Cardiac muscle cell (in vitro differentiated cells and primary cell): ENCODE measurements at places on chromosomes 6 and 20. TPM values are rescaled to one million over a fixed set of nuclear protein-coding genes. Genes with fewer than 3 reads are reported as not detected.
A peak's percentile ranks its signal among the peaks of the same experiment; 100 is the strongest.

The LTV1 gene
- total RNA-seq, result 10.0 and 11.0 TPM in 2 replicates

The BACH2 gene
- 3.2 and 5.6 TPM in 2 replicates for total RNA-seq

- H3K4me3 ChIP-seq, result no peak overlapping the region
- H3K27me3 ChIP-seq, result no peaks in the 10 kb centered on the region
- no peak overlapping the region for H3K27ac ChIP-seq
- H3K4me1 ChIP-seq, result no peaks in the 10 kb centered on the region
- DNase-seq, result no peak
- H3K36me3 ChIP-seq, result no peaks in the 10 kb centered on the region
These were observed 21.9 kb upstream of the SLC17A4 start for GRCh38 chr6:25732468-25733198.

GRCh38 chr6:21505574-21505990, 88.0 kb upstream of the SOX4 start:
- no peaks in the 10 kb centered on the region for H3K4me1 ChIP-seq
- no peaks in the 10 kb centered on the region for H3K36me3 ChIP-seq
- no peaks in the 10 kb centered on the region for H3K27me3 ChIP-seq

GRCh38 chr6:11043378-11043960, 636 bp downstream of the ELOVL2 start:
- H3K36me3 ChIP-seq, result no peaks in the 10 kb centered on the region
- peaks cover 95% of the 10 kb centered on the region for H3K27me3 ChIP-seq
- H3K4me3 ChIP-seq, result peak overlapping the region; percentile 71
- no peaks in the 10 kb centered on the region for H3K4me1 ChIP-seq
- H3K27ac ChIP-seq, result no peak overlapping the region

The RGS19 gene
- 12.3 and 14.1 TPM in 2 replicates for total RNA-seq

- H3K4me3 ChIP-seq, result peak overlapping the region; percentile 40
- peak overlapping the region; percentile 74 for H3K27ac ChIP-seq
These were observed 6.0 kb upstream of the ARMC12 start for GRCh38 chr6:35730745-35731413.

DNA sequence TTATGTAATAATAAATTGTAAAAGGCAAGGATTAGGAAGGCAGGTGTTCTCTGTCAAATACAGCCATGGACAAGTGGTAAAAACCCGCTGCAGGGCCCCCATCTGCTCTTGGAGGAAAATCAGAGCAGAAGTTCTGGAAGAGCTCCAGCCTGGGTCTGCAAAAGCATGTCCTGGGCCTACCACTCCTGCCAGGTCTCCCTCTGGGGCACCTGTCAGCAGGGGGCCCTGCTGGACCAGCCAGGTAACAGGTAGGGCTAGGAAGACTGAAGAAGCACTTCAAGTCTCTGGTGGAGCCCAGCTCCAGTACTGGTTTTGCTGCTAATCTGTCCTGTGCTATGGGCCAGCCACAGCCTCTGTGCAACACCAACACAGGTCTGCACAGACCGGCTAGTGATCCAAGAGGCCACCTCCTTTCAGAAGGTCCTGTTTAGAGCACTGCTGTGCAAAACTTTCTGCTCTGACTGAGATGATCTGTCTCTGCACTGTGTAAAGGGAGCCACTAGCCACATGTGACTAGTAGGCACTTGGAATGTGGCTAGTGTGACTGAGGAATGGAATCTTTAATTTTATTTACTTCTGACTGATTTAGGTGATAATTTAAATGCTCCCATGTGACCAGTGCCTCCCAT, 30.2 kb downstream of the RRBP1 start:
- no peaks in the 10 kb centered on the region for H3K36me3 ChIP-seq
- H3K27ac ChIP-seq, result no peak overlapping the region
- DNase-seq, result no peak
- no peak overlapping the region for H3K4me3 ChIP-seq

GRCh38 chr6:35413911-35414310, 38.2 kb upstream of the FANCE start:
- peaks cover 7% of the 10 kb centered on the region for H3K36me3 ChIP-seq
- DNase-seq, result no peak
- H3K27me3 ChIP-seq, result no peaks in the 10 kb centered on the region

The CCDC170 gene
- 0.03 and 0.14 TPM in 2 replicates for total RNA-seq

The TSHZ2 gene
- 17.3 and 32.0 TPM in 2 replicates for total RNA-seq

GRCh38 chr20:10682939-10683338, 9.1 kb upstream of the JAG1 start:
- no peak overlapping the region for H3K4me3 ChIP-seq
- no peak overlapping the region for H3K27ac ChIP-seq
- no peaks in the 10 kb centered on the region for H3K27me3 ChIP-seq
- no peaks in the 10 kb centered on the region for H3K4me1 ChIP-seq
- no peaks in the 10 kb centered on the region for H3K36me3 ChIP-seq

The C20orf144 gene
- total RNA-seq, result 0.21 TPM in 1 of 2 replicates, not detected in the other

DNA sequence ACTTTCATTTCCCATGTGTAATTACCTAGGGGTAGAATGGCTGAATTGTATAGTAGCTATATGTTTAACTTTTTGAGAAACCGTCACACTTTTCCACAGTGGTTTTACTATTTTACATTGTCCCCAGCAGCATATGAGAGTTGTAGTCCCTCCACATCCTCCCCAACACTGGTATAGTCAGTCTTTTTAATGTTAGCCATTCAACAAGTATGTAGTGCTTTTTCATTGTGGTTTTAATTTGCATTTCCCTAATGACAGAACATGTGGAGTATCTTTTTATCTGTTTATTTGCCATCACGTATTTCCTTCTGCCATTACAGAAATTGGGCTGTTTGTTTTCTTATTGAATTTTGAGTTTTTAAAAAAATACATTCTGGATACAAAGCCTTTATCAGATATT, 148.4 kb downstream of the CARMIL1 start:
- H3K27ac ChIP-seq, result no peak overlapping the region
- no peaks in the 10 kb centered on the region for H3K27me3 ChIP-seq
- no peaks in the 10 kb centered on the region for H3K36me3 ChIP-seq
- H3K4me3 ChIP-seq, result no peak overlapping the region

The NMBR gene
- 0.15 TPM in 1 of 2 replicates, not detected in the other for total RNA-seq

The TBC1D32 gene
- total RNA-seq, result 5.4 and 6.9 TPM in 2 replicates

The ADGRF5 gene
- 0.12 TPM in 1 of 2 replicates, not detected in the other for total RNA-seq

The IP6K3 gene
- 3.9 and 5.0 TPM in 2 replicates for total RNA-seq

The TMX4 gene
- 33.9 and 42.2 TPM in 2 replicates for total RNA-seq

GRCh38 chr6:120648713-120649112, 685.6 kb downstream of the TBC1D32 start:
- no peaks in the 10 kb centered on the region for H3K4me1 ChIP-seq
- H3K27ac ChIP-seq, result no peak overlapping the region
- no peaks in the 10 kb centered on the region for H3K36me3 ChIP-seq
- no peaks in the 10 kb centered on the region for H3K27me3 ChIP-seq
- H3K4me3 ChIP-seq, result no peak overlapping the region

DNA sequence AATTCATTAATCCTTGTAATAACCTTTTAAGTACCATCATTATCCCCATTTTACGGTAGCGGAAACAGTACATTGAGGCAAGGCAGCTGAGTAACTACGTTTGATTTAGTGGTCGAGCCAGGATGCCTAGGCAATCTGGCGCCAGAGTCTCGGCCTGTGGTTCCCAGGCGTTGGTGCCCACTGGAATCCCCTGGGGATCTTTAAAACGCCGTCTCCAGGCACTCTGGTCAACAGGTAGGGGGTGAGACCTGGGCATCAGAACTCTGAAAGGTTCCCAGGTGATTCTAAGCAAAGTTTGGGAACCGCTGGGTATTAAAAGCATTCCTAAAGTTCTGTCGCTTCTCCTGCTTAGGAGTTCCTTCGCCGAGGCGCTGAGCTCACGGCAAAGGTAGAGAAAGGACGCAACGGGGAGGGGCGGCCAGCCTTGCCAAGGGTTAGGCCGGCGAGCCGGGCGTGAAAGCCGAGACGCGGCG, 939 bp downstream of the DTNBP1 start:
- peaks cover 15% of the 10 kb centered on the region for H3K27me3 ChIP-seq
- no peaks in the 10 kb centered on the region for H3K36me3 ChIP-seq
- no peak overlapping the region for H3K27ac ChIP-seq
- no peak for DNase-seq
- peak overlapping the region; percentile 75 for H3K4me3 ChIP-seq

GRCh38 chr6:39870950-39871349, 63.3 kb downstream of the MOCS1 start:
- H3K27me3 ChIP-seq, result no peaks in the 10 kb centered on the region
- no peak overlapping the region for H3K27ac ChIP-seq
- H3K4me3 ChIP-seq, result no peak overlapping the region
- H3K4me1 ChIP-seq, result no peaks in the 10 kb centered on the region
- H3K36me3 ChIP-seq, result no peaks in the 10 kb centered on the region
- DNase-seq, result no peak

GRCh38 chr20:25269833-25270170, 21.9 kb downstream of the PYGB start:
- H3K36me3 ChIP-seq, result peaks cover 30% of the 10 kb centered on the region
- no peaks in the 10 kb centered on the region for H3K4me1 ChIP-seq
- H3K27ac ChIP-seq, result no peak overlapping the region
- DNase-seq, result no peak
- H3K27me3 ChIP-seq, result no peaks in the 10 kb centered on the region
- H3K4me3 ChIP-seq, result no peak overlapping the region

GRCh38 chr20:1336699-1337367, 7.9 kb upstream of the SDCBP2 start:
- H3K36me3 ChIP-seq, result peaks cover 4% of the 10 kb centered on the region
- peaks cover 5% of the 10 kb centered on the region for H3K4me1 ChIP-seq
- no peak for DNase-seq
- no peaks in the 10 kb centered on the region for H3K27me3 ChIP-seq
- no peak overlapping the region for H3K4me3 ChIP-seq
- no peak overlapping the region for H3K27ac ChIP-seq

DNA sequence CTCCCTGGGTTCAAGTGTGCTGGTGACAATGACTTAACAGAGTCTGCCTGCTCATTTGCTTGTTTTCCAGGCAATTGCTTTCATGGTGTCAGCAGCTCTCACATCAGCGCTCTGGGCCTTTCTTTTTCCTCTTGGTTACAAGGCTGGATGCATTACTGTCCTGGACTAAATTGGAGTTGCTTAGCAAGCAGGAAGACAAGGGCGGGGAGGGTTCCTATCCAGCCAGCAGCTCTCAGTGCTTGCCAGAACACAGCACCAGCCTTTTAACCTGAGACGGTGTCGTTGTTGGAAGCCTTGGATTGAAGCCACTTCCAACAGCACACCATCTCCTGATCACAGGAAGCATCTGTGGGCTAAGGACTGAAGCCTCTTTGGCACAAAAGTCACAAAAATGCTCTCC, 606.9 kb downstream of the CDH26 start:
- no peak for DNase-seq

The RXRB gene
- 38.1 and 46.7 TPM in 2 replicates for total RNA-seq

DNA sequence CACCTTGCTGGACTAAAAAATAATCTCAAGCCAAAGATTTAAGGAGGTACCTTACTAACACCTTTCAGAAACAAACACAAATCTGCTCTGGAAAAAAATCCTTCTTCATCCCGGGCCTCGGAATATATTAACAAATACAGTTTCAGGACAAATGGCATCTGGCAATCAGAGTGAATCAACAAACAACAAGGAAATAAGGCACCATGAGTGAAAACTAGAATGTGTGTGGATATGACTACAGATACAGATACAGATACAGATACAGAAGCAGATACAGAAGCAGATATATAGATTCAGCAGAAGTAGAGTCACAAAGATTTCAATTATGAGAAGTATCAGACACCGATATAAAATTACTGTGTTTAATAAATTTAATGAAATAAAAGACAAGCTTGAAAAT, 178.4 kb downstream of the QKI start:
- no peak overlapping the region for H3K4me3 ChIP-seq
- no peaks in the 10 kb centered on the region for H3K36me3 ChIP-seq
- no peak for DNase-seq
- H3K4me1 ChIP-seq, result no peaks in the 10 kb centered on the region

The PBOV1 gene
- total RNA-seq, result not detected in 2 replicates

- H3K27ac ChIP-seq, result no peak overlapping the region
- no peak overlapping the region for H3K4me3 ChIP-seq
- H3K27me3 ChIP-seq, result no peaks in the 10 kb centered on the region
- no peaks in the 10 kb centered on the region for H3K36me3 ChIP-seq
- no peaks in the 10 kb centered on the region for H3K4me1 ChIP-seq
These were observed 273.3 kb upstream of the IRAK1BP1 start for GRCh38 chr6:78593898-78594667.

- DNase-seq, result no peak
- H3K36me3 ChIP-seq, result no peaks in the 10 kb centered on the region
- H3K4me1 ChIP-seq, result no peaks in the 10 kb centered on the region
These were observed 23.1 kb upstream of the VIP start for GRCh38 chr6:152727507-152727906.

The OXT gene
- total RNA-seq, result not detected in 2 replicates

DNA sequence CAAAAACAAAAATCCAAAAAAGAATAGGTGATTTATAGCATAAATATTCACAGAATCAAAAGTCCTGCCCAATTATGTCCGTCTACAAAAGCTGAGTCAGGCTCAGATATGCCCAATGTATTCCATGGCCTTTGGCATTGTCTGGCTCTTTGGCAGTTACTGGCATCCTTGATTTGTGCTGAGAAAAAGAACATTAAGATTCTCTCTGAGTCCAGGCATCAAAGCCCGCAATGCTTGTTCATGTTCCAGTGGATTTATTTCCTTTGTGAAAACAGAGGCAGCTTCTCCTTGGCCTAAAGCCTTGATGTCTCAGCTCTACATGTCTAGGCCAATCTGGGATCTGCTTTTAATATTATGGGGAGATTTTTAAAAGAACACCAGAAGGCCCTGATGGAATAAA, 76.1 kb upstream of the SLC4A11 start:
- H3K4me1 ChIP-seq, result peaks cover 15% of the 10 kb centered on the region
- H3K27ac ChIP-seq, result peak overlapping the region; percentile 51
- H3K27me3 ChIP-seq, result no peaks in the 10 kb centered on the region
- no peak overlapping the region for H3K4me3 ChIP-seq

DNA sequence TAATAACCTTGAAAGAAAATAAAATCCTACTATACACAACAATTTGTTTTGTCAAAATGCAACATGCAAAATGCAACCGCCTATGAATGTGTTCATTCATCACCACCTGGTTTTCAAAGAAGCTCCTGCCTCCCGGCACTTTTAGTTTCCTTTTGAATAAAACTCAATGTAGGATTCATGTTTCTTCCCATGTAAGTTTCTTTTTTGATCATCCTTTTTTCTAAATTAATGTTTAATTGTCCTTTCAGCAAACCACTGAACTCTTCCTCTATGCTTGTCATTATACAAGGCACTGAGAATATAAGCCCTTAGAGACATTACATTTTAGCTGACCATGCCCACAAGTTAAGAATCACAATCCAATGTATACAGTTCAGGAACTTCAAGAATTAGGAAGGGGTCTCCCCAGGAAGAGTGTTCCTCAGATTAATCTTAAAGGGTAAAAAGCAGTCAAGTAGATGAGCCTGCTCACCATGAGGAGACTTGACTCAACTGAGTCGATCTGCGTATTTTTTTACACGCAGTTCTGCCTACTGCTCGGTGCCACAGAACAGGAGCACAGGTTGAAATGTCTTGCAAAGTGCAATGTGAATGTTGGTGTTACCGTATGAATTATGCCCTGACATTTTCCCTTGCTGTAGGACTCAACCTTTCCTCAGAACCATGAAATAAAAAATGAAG, 7.2 kb upstream of the THEMIS start:
- no peak overlapping the region for H3K27ac ChIP-seq
- no peak for DNase-seq
- no peak overlapping the region for H3K4me3 ChIP-seq
- no peaks in the 10 kb centered on the region for H3K36me3 ChIP-seq
- peaks cover 10% of the 10 kb centered on the region for H3K4me1 ChIP-seq
- no peaks in the 10 kb centered on the region for H3K27me3 ChIP-seq
